NCI-H187 (cell line): ENCODE measurements at places on chromosomes 2 and 18.
A peak's percentile ranks its signal among the peaks of the same experiment; 100 is the strongest.

- no peak for DNase-seq
Measured at GRCh38 chr2:15584767-15585469, 6.8 kb upstream of the DDX1 start.

DNA sequence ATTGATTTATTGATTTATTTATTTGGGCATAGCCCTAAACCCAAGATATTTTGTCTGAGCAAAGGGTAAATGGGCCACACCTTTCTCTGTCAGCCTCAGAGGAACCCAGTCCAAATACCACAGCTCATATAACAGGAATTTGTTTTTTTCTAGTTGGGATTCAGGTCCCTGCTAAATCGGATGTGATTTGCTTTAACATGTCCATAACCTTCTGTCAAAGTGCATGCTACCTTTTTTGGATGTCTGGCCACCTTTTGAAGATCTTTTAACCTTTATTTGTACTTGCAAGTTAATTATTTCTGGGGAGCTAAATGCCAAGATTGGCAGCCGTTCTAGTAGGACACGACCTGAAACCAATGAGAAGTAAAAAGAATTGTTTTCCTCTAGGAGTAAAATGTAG is 303.2 kb upstream of the UBE2E3 start:
- no peak for DNase-seq

DNA sequence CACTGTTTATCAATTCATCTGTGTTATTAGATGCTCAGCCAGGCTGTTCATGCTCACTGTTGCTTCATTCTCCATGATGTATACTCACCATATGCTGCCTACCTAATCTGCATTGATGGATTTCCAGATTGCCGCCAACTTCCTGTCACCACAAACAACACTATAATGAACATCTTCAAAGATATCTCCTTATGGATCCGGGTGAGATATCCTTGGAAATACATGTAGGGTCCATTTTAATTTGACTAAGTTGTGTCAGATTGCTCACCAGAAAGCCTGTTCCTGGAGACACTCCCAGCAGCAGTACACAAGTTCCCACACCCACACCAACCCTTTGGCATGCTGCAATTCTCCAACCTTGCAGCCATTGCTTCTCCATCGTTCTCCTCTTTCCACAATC is 547.5 kb upstream of the TNP1 start:
- no peak for DNase-seq

GRCh38 chr2:223247136-223247535 is 195.1 kb downstream of the KCNE4 start:
- peak; percentile 1 for DNase-seq

DNA sequence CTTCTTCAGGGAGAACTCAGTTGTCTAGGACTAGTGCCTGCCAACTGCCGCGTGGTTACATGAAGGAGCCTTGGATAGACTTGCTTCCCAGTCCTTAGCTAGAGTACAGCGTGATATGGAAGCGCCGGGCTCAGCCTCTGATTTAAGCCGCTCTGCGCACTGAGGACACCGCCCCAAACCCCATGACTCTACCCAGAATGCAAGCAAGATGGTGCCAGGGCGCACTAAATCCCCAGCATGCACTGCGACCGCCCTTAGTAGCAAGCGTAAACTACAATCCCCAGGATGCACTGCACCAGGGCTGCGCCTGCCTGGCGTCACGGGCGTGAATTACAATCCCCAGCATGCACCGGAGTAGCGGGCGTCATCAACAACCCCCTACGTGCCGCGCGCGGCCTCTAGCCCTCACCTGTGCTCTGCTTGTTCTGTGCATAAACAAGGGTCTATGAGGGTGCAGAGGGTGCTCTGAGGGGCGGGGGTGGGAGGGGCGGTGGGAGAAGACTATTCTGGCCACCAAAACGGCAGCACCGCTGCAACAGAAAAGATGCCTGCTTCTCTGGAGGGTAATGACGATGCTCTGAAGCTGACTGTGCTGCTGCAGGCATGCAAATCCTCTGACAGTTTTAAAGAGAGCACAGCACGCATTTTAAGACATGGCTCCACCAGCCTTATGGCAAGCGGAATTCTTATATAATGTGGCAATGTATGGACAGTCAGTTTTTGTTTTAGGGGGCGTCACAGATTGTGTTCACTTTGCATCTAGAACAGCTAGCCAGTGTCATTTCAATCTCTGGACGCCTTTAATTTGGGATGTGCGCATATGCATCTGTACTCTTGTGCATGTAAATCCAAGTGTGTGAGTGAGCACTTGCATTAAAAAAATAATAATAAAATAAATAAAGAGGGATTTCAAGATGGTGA is 282.5 kb upstream of the MYT1L start:
- peak; percentile 99 for DNase-seq

GRCh38 chr2:136239079-136239685 is 121.2 kb upstream of the CXCR4 start:
- no peak for DNase-seq

DNA sequence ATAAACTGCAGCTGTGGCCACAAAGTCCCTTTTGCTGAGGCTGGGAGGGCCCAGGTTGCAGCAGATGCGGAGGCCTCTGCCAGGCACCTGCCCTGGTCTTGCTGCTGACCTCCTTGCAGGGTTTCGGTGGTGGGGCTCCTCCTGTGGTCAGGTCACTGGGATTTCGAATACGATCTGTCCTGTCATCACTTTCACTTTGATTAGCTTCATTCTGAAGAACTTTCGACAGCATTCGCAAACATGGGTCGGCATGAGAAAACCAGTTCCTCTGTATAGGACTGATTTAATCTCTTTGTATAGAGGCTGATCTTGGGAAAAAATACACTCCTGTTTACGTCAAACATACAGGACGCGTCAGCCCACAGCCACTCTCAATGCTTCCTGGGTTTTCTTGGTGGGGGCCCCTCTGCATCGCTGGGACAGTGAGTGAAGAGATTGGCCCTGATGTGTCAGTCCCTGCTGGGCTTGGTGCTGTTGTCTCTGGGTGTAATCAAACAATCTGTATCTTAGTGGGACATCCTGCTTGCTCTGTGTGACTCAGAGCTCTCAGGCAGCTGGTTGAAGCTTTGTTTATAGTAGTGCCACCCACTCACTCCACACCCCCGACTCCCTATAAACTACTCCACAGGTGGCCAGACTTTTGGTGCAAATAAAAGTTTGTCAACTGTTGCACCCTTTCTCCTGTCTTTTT is 209.4 kb upstream of the CXCR4 start:
- DNase-seq = no peak

DNA sequence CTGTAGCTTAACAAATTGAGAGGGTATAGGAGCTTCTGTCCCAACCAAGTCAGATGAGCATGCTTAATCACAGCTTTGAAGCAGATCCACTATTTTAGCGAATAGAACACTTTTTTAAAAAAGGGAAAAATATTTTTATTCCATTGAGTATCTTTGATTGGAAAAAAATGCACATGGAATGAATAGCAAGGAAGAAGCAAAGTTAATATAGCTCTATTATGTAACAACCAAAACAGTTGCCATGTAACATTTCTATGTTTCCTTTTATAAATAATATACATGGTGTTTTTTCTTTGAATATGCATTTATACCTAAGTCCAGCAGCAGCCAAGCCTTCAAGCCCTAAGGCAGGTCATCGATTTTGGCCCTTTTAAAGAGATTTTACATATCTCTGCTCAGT is 21.4 kb upstream of the SPTBN1 start:
- DNase-seq = no peak

- DNase-seq = no peak
Measured at GRCh38 chr2:24045511-24046508, 1.4 kb downstream of the WDCP start.

GRCh38 chr2:26521054-26521912 is 43.4 kb upstream of the OTOF start:
- peak; percentile 38 for DNase-seq

- no peak for DNase-seq
Measured at GRCh38 chr2:205785507-205786260, 103.4 kb downstream of the NRP2 start.

GRCh38 chr18:62778976-62779869 is 63.9 kb downstream of the PHLPP1 start:
- DNase-seq = no peak

- DNase-seq = no peak
Measured at GRCh38 chr2:143515318-143515717, 386.1 kb downstream of the ARHGAP15 start.

- no peak for DNase-seq
Measured at GRCh38 chr2:9332136-9332852, 91.0 kb downstream of the ITGB1BP1 start.

- no peak for DNase-seq
Measured at GRCh38 chr2:62204998-62205496, 9.1 kb downstream of the B3GNT2 start.

DNA sequence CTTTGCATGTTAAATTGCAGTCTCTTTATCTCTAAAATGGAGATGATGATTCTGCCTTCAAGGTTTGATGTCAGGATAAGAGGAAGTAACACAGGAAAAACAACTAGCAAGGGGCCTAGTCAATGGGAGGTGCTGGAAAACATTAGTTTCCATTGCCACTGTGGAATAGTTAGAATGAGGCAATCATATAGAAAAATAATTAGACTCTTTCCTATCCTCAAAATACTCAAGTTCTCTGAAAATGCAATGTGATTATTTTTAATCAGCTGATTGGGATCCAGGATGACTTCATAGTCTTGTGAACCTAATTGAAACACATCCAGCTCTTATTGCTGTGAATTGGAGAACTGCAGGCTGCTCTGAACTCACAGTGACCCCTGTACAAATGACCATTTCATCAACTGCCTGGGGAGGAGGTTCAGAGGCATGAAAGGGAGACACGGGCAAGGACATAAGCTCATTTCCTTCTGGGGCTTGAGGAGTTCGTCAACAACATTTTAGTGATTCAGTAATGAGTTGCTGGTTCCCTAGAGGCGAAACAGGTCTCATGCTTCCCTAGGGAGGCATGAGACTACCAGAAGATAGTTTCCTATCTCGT is 422.5 kb downstream of the LPIN1 start:
- DNase-seq = no peak

DNA sequence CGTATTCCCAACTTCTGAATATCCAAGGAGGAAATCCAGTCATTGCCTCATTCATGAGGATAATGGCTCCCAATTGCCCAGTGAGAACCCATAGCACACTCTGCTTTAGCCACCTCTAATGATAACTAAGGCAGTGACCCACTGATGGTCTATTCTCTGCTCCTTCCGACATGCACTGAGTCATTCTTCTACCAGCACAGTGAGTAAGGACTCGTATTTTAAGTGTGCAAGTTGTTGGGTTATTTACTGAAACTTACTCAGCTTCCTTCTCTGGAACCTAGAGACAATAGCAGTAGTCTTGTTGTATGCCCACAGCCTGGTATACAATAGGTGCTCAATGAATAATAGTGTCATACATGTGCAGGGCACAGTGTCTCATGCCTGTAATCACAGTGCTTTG is 81.1 kb upstream of the ZNF397 start:
- no peak for DNase-seq

DNA sequence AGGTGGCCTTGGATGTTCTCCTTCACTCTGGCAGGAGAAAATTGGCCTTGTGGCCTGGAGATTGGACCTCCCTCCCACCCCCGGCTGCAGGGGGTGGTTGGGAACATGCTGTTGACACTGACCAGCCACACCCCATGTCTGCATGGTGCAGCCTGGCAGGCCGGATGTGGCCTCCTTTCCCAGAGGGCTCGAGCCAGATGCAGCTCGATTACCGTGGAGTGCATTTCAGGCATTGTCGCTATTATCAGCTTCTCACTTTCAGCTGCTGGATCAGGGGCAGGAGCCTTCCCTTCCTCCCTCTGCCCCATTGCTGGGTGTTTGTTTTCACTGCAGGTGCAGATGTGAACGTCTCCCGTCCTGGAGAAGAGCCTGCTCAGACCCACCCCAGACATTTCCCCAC is 211.0 kb upstream of the SIX2 start:
- no peak for DNase-seq

DNA sequence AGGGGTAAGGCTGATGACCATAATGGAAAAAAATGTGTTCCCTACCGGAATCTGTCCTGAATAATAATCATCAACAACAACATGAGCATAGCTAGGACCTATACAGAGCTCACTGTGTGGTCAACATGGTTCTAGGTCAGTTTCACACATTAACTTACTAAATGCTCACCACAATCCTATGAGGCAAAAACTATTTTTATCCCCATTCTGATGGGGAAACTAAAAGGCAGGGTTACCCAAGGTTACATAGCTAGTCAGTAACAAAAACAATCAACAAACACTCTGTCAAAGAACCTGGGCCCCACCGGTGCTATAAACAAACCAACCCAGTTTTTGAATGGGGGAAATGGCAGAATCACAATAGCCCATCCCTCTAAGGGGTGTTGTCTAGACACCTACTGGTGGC is 40.1 kb downstream of the AOX1 start:
- DNase-seq = no peak

GRCh38 chr2:119741868-119742267 is 17.9 kb upstream of the PTPN4 start:
- no peak for DNase-seq

DNA sequence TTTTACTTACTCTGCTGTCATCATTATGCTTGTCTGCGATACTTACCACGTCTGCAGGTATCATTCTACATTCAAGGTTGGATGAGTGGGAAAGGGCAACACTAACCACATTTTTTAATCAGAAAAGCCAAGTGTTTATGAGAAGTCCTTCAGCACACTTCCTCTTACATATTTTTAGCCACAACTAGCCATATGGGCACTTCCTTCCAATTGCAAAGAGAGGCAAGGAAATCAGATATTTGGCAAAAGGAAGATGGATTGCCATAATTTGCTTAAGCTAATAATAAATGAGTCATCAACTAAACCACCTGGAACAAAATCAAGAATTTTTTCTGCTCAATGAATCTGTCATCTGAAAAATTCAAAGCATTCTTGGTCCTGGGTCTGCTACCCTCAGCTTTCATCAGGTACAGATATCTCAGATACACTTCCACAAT is 16.7 kb upstream of the MRO start:
- no peak for DNase-seq

DNA sequence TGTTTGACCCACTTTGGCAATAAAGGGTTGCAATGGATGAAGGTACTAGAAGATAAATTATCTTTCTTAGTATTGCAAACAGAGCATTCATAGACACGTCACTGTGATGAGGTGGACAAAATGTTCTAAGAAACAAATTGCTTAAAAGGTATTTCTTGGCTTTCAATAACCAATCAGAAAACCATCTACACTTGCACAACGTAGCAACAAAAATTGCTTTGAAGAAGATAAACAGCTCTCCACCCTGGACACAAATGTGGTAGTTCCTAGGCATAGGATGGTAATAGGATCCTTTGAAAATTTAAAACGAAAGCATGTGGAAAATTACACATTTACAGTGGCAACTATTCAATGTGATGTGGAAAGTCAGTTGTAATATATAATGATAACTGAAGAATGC is 439.9 kb upstream of the ETAA1 start:
- no peak for DNase-seq

DNA sequence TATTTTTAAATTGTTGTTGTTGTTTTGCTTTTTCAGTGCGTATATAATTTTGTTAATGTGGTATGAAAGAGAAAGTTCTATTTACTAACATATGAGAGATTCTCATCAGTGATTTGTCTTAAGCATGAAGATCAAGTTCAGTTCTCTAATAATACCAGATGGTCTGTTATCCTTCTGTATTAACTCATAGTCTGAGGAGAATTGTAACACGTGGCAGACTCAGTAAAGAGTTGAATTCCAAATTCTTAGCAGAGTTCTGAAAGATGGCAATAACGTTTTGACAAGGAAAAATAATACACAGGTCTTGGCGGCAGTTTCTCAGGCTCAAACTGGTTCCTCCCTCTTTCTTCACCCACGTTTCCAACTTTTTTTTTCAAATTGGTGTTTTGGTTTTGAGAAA is 17.2 kb upstream of the COL3A1 start:
- DNase-seq = no peak
